ENCODE measurements at places on chromosomes 1 and 21.

DNA sequence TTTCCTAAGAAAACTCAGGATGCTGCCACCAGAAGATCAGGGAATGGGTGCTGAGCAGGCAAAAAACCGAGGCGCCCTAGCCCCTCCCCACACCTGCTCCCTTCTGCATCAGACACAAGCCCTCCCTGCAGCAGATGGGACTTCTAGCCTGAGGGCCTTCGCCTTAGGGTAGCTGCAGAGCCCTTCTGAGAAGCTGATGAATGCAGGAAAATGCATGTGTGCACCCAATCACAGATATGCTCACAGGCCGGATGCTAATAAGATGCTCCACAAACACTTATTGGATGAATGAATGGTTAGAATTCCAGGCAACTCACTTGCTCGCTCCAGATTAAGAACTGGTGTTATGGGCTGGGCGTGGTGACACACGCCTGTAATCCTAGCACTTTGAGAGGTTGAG lies 6.8 kb upstream of the C1orf210 start:
- no peak for DNase-seq

GRCh38 chr1:66393586-66394287 lies 140.2 kb upstream of the SGIP1 start:
- DNase-seq: no peak

DNA sequence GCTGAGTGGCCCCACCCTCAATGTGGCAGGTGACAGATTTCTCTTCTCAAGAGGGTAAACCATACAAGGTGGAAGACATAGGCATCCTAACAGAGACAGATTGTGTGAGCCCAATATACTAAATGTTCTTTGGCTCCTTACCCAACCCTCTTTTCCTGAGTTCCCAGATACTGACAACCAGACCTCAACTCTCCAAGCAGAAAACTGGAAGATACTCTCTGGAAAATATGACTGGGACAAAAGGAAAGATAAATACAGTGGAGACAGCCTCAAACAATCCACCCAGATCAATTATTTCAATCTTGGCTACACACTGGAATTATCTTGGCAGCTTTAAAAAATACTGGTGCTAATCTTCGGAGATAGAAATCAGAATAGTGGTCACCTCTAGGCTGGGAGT lies 6.5 kb downstream of the EVI5 start:
- no peak for DNase-seq

DNA sequence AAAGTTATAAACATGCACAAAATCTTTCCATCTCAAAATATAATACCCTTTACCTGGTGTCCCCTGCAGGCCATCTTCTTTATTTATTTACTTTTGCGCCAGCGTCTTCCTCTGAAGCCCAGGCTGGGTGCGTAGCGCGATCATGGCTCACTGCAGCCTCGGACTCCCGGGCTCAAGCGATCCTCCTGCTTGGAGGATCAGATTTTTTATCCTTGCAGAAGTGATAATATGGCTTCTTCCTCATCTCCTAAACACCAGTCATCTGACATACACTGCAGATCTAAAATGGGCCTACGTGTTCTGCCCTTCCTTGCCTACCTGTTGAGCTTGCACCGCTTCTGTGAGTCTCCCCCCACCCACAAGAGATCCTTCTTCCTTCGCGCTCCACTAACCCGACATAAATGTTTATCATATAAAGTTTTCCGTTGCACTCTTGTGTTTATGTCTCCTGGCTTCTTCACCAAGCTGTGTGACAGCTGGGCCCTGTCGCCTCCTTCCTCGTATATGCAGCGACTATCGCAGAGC lies 506 bp upstream of the SRP9 start:
- no peak for DNase-seq

DNA sequence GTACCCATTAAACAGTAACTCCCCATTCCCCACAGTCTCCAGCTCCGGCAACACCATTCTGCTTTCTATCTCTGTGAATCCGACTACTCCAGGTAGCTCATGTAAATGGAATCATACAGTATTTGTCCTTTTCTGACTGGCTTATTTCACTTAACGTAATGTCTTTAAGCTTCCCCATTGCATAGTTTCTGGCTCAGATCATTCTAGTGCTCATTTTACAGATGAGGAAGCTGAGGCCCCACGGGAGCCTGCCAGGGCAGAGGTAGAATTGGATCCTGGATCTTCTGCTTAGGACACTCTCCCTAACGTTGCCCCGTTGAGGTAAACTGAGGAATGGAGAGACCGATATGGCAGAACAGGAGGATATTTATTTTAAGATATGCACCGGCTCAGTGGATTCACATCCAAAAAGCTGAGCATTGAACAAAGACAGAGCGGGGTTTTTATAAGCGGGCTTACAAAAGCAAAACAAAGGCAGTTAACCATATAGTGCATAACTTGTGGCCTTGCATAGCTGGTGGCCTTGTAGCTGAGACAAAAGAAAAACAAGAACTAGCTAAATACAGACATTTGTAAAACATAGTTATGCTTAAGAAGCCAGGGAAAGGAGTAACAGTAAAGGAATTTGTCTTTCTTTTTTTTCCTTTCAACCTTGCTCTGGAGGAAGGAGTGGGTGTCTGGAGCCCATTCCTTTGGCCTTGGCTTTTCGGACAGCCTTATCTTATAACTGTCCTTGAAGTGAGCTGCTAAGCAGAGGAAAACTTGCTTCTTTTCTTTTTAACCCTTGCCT lies 15.3 kb upstream of the KLHDC8A start:
- no peak for DNase-seq

- DNase-seq: no peak
These were observed 326.7 kb downstream of the PAPPA2 start for GRCh38 chr1:176789571-176790090.

DNA sequence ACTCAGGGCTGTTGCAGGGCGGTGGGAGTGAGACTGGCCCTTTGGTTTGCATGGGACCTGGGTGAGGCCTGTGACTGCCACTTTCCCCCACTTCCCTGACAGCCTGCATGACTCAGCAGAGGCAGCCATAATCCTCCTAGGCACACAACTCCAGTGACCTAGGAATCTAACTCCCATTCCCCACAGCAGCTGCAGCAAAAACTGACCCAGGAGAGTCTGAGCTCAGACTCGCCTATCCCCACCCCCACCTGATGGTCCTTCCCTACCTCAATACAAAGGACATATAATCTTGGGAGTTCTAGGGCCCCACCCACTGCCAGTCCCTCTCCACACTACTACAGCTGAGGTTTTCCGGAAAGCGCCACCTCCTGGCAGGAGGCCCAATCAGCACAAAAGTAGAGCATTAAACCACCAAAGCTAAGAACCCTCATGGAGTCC lies 26.7 kb downstream of the NDC1 start:
- no peak for DNase-seq

DNA sequence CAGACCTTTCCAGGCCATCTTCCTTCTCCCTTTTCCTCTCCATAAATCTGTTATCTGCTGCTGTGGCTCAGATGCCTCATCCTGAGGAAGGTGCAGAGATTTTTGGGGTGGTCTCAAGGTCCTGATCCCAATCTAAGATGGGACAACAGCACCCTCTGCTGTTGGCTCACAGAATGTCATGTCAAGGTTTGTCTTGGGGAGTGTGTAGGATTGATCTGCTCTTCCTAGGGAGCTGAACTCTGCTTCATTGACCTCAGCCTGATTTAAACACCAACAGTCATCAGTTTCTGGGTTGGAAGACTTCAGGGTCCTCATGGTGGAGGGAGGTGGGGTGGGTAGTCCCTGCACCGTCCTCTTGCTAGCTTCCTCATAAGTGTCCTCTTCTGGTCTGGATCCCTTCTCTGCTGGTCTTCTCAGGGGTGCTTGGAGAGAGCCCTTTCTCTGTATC lies 62.8 kb upstream of the LAX1 start:
- DNase-seq: no peak

DNA sequence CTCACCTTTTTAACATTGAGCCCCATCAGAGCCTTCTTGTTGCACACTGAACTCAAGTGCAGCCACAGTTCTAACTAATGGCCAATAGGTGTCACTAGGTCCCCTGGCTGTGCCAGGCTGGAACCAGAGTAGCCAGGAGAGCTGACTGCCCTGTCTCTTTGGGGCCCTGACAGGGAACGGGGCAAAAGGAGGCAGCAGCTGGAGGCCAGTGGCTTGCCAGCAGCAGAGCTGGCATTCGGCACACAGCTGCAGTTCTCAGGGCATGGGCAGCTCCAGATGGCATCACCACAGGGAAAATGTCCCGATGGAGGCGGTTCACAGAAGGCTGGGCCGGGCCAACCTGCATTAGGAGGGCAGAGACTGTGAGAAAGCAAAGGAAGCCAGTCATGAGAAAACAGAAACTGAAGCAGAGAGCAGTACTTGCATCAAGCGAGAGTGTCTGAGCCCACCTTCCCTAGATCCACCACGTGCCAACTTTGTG lies 188.6 kb downstream of the FCRL5 start:
- no peak for DNase-seq

- no peak for DNase-seq
These were observed 31.0 kb downstream of the ILDR2 start for GRCh38 chr1:166944186-166944967.

- no peak for DNase-seq
These were observed 206.2 kb downstream of the SMYD3 start for GRCh38 chr1:246300626-246301549.

GRCh38 chr1:156460525-156460924 lies 40.0 kb downstream of the MEF2D start:
- no peak for DNase-seq
